ENCODE measurements at places on chromosomes 5 and 9.
A peak's percentile ranks its signal among the peaks of the same experiment; 100 is the strongest.

- no peak for DNase-seq
Measured at GRCh38 chr5:151284392-151284967, 19.1 kb downstream of the SLC36A3 start.

- DNase-seq = no peak
Measured at GRCh38 chr9:113541019-113541900, 77.7 kb downstream of the RGS3 start.

GRCh38 chr5:67181648-67182221 is 14.9 kb downstream of the CD180 start:
- no peak for DNase-seq

DNA sequence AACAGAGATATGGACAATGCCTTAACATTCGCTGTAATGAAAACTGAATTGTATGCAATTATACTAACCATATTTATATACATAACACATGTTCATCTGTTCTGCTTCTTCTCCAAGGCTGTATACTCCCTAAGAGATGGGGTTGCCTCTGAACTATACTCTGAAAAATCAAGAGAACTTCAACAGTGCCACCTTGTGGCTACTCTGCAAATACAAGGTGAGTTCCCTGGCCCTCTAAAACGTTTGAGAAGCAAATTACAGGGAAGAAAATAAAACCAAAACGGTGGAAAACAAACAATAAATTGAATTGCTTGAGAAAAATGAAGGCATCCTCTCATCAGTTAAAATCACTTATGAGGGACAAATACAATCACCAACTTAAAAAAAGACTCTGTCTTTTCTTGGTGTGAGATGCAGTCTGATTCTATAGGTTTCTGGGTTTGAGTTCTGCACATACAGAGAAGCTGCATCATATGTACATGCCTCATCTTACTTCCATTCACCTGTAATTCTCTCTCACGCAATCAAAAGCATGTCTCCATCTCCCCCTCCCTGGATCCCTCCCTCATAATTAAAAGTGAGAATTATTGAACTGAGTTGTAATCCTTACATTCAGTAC is 98.6 kb downstream of the FBXW11 start:
- DNase-seq = peak; percentile 53

DNA sequence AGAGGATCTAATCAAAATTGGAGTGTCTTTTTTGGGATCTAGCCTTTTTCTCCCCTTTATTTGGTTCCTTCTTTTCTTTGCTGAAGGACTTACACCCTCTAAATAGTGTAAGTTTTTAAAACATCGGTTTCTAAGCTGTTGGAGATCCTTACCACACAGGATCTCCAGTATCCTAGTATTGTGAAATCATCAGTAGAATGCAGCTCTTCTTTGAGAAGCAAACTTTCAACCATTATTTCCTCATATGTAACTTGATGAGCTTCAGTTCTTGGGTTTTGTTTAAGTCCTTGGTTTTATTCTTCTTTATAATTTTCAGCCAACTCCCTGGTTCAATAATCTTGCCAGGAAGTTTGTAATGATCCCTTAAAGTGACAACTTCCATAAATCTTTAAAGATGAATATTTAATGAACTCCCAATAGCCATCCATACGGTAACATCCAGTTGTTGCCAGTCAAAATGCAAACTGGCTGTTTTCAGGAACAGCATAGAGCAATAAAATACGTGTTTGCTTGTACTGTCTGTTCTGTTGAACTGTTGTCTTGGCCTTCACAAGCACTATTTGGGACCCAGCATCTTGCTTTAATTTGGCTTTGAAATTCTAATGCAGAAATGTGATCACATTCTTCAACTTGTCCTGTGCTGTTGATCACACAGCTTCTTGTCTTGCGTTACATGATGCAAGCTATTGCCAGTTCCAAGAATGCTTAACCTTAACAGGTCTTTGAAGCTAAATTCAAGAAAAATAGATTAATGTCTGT is 34.8 kb upstream of the TTC23L start:
- DNase-seq = no peak

GRCh38 chr5:143397302-143398052 is 6.0 kb downstream of the NR3C1 start:
- DNase-seq = no peak

DNA sequence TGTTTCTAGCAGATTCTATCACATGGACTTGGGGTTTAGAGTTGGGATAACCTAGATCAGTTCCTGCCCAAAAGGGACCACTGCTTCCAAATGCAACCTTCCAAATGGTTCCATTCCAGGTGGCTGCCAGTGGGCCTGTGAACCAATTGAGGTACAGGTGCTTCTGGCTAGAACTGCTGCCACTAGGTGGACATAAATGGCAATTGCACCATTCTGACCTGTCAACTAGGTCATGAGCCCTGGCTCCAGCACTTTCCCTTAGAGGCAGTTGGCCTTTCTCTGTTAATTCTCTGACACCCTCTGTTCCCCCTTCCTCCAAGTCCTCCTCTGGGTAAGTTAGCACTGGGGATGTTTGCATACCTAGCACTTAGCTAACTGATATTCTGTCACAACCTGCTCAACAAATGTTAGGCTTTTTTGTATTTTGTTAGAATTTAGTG is 16.6 kb upstream of the HEMGN start:
- peak; percentile 41 for DNase-seq

- DNase-seq = no peak
Measured at GRCh38 chr5:125057912-125058826, 311.7 kb upstream of the ZNF608 start.

DNA sequence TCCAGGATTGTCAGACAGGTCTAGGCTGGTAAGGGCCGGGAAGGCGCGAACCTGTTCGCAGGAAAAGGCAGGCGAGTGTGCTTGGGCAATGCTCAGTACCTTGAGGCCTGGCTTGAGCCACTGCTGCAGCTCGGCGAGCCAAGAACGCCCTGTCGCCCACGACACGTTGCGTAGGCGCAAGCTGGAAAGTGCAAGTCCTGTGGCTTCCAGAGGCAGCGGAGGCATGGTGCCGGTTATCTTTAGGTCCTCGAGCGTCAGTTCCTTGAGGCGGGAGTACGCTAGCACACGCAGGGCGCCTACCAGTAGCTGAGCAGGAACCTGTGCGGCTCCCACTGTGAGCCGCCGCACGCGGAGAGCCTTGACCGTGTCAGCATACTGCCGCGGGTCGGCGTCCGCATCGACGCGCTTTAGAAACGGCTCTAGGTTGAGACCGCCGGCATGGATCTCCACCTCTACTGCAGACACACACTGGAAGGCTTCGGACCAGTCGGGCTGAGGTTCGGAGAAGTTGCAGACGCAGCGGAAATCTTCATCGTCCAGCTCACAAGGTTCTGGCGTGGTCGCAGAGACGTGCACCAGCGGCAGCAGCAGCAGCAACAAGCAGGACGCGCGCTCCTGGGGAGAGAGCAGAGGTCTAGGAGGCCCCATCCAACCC is 482 bp downstream of the CD14 start:
- DNase-seq = peak; percentile 30

DNA sequence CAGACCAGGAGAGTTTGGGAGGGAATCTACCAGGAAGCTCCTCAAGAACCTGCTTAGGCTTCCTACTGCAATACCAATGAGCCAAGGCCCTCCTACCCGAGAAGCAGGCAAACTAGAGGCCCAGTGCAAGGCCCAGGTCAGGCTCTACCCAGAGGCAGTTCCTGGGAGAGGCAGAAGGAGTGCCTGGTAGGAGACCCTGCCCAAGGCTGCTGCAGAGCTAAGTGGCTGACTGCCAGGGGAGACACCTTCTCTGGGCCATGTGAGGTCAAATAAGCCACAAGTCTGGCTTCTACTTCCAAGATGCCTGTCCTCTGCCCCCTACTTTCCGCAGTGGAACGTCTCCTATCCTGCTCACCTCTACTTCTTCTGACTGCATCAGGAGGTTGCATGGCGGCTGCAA is 17.8 kb downstream of the ACSL6 start:
- no peak for DNase-seq

DNA sequence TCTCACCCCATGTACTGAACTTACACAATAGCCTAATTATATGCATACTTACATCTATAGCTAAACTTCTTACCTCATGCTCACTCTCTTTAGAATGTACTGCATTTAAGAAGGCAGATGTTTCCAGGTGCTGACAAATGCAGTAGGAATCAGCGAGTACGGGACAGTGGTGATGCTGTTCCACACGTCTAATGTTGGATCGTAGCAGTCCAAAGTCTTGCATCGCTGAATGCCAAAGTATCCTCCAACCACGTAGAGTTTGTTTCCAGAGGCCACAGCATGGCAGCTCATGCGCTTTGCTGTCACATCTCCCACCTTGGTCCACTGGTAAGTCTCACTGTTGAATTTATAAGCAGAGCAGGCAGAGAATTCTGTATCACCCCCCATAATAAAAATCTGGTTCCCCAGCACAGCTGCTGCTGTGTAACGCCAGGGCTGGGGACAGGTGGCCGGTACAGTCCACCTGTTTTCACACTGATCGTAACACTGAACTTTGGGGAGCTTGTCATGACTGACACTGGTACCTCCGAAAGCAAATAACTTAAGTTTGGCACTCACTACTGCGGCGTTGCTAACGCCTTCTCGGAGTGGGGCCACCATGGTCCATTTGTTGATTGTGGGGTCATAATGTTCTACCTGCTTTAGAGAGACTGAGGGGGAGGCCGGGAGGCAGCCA is 5.8 kb downstream of the ENC1 start:
- no peak for DNase-seq

GRCh38 chr5:150000990-150001659 is 586 bp downstream of the HMGXB3 start:
- DNase-seq = peak; percentile 14

DNA sequence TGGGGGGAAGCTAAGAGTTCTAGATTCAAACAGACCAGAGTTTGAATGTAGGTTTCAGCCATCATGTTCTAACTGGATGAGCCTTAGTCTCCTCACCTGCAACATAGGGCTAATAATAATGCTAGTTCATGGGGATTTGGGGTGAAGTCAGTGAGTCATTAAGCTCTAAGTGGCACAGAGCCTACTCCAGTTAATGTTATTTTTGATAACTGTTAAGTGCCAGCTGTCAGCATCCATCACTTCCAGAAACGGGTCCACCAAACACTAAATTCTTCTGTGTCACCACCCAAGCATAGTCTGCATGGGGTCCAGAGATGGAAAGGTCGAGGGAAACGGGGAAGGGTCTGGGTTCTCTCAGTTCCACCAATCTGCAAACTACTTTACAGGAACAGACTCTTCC is 1.8 kb upstream of the TSC1 start:
- no peak for DNase-seq

DNA sequence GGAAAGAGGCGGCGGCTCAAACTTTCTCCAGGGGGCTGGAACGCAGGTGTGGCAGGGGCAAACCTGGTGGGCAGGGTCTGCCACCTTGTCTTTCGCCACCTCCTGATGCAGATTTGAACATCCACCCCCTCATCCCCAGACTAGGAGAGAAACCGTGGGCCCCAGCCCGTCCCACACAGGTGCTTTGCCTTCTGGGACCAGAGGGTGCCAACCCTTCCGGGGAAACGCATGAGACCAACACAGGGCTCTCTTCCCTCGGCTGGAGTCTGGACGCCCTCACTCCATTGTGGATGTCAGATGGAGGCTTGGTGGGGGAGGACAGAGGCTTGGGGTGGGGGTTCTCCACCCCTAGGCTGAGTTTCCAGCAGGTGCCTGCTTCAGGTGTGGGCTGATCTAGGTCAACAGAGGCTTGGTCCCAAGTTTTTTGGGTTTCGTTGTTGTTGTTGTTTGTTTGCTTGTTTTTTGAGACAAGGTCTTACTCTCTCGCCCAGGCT is 9.5 kb downstream of the C9orf50 start:
- no peak for DNase-seq

GRCh38 chr5:67259548-67260215 is 63.1 kb upstream of the CD180 start:
- DNase-seq = no peak

GRCh38 chr9:2479056-2479565 is 142.5 kb upstream of the VLDLR start:
- DNase-seq = no peak

DNA sequence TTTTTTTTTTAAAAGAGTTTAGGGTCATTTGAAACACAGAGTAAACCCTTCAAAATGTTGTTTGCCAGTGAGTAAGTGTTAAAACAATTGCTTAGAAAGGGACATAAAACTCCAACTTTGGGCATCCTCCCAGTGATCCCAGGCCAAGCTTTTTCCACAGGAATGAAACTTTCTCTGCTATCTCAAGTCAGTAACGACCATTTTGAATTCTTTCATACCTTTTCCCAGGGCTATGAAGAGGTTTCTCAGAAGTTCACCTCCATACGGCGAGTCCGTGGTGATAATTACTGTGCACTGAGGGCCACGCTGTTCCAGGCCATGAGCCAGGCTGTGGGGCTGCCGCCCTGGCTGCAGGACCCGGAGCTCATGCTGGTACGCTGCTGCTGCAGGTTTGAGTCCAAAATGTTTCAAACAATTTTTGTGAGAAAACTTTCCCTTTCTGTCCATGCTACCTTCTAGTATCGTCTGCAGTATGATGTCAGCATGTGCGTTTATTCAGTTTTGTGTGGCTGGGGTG is 16.8 kb downstream of the OTULIN start:
- no peak for DNase-seq

- no peak for DNase-seq
Measured at GRCh38 chr9:112443200-112443599, 43.4 kb upstream of the KIAA1958 start.

DNA sequence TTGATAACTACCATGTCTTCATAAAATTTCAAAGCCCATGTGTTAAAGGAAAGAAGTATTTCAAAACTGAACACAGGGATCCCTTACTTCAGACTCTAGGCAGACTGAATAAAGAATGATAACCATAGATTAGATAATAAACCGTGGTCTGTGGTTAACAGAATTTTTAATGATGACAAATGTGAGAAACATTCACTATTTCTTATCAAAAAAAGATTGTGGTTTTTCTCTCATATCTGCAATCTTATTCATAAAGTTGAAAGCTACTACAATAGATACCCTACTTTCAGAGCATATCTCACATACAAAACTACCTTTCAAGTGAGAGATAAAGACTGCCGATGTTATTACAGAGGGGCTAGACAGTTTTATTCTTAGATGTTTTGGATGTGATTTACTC is 816.8 kb upstream of the DMAC1 start:
- no peak for DNase-seq

DNA sequence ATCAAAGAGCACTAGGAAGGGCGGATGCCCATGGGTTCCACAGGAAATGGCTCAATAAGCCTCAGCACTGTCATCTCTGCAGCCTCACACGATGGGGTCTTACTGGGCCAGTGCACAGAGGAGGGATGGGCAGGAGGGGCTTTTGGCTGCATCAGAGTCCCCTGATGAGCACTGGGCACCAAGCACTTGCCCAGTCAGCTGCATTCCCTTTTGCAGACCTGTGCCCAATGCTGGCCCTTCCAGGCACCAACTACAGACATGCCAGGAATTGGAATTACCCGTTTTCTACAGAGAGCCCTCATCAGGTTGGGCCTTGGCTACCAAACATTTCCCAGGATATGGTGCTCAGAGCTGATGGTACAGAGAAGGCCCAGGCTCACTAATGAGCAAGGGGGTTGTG is 182.5 kb downstream of the HSPA4 start:
- DNase-seq = no peak

Data from activated T-cell treated with anti-CD3 and anti-CD28 coated beads for 24 hours (primary cell).